Naive B cell (primary cell): ENCODE measurements at places on chromosomes 7 and 10.

DNA sequence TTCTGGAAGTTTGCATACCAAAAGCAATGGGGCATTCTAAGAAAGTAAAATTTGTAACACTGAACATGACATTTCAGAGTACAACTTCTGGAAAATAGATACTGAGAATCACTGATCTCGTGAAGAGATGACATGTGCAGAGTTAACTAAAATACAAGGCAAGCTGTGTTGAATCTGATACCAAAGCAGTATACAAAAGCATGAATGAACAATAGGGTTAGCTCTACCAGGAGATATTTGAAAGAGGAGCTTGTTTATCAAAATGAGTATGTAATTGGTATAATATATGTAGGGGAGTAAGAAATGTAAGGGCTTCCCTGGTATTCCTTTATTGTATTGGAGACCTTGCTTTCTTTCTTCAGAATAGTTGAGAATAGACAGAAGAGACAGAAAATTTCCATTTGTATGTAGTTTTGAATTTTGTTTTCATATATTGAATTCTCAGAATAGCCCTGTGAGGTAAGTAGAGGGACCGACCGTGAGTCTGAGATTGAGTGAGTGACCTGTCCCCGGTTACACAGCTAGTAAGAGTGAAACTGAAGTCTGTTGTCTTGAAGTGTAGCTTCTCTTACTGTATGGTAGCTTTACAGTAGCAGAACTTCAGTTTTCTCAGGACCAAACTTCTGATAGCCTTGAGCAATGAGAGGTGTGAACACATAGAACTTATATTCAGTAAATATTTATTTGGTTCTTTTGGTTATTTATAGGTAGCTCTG lies 5.0 kb downstream of the HBP1 start:
- no peak for DNase-seq

GRCh38 chr7:5428478-5429252 lies 5.0 kb upstream of the TNRC18 start:
- no peak for DNase-seq

DNA sequence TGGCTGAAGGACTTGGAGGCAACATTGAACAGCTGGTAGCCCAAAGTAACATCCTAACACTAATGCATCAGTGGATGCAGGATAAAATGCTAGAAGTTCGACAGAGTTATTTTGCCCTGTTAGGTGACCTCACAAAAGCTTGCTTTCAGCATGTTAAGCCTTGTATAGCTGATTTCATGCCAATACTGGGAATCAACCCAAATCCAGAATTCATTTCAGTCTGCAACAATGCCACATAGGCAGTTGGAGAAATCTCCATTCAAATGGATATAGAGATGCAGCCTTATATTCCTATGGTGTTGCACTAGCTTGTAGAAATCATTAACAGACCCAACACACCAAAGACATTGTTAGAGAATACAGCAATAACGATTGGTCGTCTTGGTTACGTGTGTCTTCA lies 62.9 kb downstream of the CCSER2 start:
- DNase-seq = no peak

- DNase-seq = no peak
These were observed 170.2 kb upstream of the CHRM2 start for GRCh38 chr7:136698231-136698630.

- no peak for DNase-seq
These were observed 64.4 kb downstream of the NRBF2 start for GRCh38 chr10:63197344-63198092.
